ENCODE measurements at places on chromosomes 12 and 14. TPM values are rescaled to one million over a fixed set of nuclear protein-coding genes. Genes with fewer than 3 reads are reported as not detected.

GRCh38 chr14:75217508-75218206 is 41.2 kb upstream of the TMED10 start:
- no peak for DNase-seq

DNA sequence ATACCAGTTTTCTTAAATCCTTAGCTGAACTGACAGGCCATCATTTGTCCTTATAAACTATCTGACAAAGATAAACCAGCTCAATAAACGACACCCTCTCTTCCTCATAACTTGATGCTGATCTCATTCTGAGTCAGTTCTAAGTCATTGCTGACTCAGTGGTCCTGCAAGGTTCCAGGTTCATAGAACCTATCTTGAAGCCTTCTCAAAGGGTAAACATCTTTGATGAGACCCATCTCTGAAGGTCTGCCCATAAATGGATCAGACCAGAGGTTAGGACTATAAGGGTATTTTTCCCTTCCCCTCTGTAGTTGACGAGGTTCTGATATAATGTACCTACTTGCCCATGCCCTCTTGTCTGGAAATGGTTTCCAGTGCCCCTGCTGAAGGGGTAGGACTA is 11.9 kb downstream of the NAA25 start:
- DNase-seq = no peak

GRCh38 chr12:88958153-88958552 is 377.9 kb upstream of the KITLG start:
- DNase-seq = no peak

- DNase-seq = peak; percentile 60
These were observed 18.0 kb downstream of the TRAF3 start for GRCh38 chr14:102795060-102795925.

DNA sequence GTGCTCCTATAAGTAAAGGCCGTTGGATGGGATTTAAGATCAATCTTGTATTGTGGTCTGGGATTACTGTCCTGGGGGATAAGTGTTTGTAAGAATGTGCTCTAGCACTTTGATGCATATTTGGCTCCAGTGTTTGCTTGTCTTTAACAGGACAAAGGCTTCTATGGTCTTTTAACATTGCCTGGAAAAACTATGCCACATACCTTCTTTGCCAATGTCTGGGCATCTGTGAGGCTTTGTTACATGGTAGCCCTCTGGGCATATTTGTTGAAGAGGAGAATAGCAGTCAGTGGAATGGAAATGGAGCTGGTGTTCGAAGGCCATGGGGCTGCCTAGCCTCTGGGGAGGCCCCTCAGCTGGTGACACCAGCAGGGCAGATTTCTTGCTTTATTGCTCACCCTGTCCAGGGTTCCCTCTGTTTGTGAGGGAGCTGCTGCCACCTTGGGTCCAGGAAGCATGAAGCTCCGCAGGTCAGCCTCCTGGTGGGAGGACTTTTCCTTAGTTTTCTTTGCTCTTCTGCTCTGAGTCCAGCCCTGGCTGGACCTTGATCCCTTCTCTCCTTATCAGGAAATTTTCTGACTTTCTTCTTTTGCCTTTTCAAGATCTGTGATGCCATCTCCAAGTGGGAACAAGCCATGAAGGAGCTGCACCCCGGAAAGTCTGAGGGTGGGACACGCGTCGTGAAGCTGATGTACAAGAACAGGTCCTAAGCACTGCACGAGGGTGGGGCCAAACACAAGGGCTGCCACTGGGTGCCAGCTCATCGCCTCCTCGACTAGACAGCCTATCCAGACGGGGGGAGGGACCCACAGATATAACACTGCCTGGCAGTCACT is 19.5 kb downstream of the PIGH start:
- no peak for DNase-seq

GRCh38 chr12:131092901-131093603 is 139.3 kb downstream of the ADGRD1 start:
- no peak for DNase-seq

DNA sequence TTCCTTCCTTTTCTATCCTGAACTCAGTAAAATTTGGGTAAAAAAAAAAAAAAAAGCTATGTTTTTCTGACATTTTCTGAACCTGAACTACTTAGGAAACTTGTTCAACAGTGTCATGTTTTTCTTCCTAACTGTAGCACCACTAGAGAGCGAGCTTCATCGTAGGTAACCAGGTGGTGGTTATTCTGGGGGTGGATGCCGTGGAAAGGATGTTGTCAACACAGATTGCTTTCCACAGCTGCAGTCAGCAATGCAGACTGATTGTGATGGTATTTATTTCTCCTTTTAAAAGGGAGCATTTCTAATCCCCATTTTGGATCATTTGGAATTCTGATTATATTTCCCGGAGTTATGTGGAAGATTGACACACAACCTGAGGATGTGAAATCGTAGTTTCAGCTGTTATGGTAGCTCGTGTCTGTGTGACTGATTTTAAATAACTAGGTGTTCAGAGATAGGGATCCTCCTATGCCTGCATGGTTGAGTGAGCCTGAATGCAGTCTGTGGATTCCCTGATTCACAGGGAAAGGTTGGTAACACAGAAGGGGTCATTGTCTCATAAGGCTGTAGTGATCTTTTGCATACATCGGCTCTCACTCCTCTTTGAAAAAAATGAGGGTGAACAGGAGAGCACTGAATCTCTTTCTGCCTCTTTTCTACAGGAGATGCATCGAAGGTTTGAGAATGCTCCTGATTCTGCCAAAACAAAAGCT is 113.2 kb downstream of the ERC1 start:
- no peak for DNase-seq

DNA sequence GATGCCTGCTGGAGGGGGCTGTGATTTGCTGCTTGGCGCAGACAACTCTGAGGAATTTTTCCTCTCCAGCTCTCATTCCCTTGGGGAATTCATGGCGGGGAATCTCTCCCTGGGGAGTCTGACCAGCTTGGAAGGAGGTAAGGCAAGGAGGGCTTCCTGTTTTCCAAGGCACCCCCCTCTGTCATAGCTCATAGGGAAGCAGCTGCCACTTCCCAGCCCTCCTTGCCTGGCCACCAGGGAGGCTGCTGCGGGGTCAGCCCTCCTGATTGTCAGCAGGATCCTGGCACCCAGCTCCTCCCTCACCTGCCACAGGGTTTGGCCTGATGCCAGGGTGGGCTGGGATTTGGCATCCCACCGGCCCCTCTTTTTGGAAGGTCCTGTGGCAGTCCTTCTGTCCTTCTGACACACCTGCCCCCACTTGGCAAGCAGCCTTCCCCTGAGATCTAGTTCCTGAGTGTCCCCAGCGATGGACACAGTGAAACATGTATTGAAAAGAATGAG is 74.9 kb downstream of the TSPAN9 start:
- no peak for DNase-seq

DNA sequence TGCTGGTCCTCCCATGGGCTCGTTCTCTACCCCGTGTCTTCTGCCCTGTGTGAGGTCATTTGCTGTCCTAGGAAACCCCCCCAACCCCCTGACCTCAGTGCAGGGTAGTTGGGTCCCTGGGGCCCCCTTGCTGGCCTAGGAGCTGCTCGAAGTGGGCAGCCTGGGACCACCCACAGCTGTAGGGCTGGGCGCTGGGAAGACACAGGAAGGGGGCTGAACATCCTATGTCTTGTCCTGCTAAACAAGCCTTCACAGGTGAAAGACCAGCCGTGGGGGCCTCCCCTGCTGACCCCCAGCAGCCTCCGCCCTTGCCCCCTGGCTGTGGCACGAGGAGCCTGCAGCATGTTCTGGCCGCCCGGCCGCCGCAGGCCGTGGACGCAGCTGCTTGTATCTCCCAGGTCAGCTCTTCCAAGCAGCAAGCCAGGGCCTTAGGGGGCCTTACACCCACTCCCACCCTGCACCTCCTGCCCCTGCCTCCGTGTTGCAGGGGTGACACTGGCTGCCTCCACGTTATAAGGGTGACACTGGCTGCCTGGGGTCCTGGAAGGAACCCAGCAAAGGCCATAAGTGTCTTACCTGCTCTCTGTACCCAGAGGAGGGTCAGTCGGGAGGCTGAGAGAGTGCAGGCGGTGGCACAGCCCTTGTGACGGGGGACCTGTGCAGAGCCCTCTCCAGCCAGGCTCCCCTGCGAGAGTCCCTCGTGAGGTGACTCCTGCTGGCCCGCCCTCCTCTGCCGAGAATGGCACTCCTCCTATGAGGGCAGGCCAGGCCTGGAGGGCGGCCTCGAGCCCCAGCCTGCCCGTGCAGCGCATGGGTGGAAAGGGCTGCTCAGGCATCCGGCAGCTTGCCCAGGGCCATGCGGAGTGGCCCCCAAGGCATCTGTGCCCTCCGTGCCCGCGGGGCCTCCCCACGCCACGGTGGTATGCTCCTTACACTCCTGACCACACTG is 11.5 kb upstream of the TEX22 start:
- DNase-seq = no peak

GRCh38 chr12:47867495-47867941 is 37.3 kb downstream of the VDR start:
- no peak for DNase-seq

GRCh38 chr12:132327336-132328171 is 1.8 kb downstream of the GALNT9 start:
- no peak for DNase-seq

DNA sequence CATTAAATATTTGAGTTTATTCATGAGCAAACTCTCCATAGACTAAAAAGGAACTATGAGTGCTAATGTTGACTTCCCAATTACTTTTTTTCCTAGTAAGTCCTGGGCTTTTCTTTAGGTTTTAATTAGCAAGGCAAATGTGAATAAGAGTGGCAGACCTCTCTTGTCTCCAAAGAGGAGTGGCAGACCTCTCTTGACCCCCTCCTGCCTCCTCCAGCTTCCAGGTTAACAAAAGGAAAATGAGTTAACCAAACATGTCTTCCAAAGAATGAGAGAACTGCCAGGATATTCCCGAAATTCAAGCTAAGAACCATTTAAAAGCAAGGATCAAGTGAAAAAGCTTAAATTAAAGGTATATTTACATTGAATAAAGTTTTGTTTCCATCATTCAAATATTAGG is 253.2 kb downstream of the MDGA2 start:
- no peak for DNase-seq

DNA sequence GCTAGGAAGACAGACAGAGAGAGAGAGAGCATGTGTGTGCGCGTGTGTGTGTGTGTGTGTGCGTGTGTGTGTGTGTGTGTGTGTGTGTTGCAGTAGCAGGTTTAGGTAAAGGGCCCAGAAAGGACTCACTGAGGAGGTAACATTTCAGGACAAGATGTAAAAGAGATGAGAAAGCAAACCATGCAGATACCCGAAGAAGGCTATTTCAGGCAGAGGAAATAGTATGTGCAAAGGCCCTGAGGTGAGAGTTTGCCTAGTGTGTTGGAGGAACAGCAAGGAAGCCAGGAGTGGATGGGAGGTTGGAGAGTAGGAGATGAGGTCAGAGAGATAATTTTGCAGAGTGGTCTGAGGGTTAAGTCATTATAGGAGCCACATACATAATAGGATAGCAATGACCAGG is 754.3 kb upstream of the TBX3 start:
- DNase-seq = no peak

DNA sequence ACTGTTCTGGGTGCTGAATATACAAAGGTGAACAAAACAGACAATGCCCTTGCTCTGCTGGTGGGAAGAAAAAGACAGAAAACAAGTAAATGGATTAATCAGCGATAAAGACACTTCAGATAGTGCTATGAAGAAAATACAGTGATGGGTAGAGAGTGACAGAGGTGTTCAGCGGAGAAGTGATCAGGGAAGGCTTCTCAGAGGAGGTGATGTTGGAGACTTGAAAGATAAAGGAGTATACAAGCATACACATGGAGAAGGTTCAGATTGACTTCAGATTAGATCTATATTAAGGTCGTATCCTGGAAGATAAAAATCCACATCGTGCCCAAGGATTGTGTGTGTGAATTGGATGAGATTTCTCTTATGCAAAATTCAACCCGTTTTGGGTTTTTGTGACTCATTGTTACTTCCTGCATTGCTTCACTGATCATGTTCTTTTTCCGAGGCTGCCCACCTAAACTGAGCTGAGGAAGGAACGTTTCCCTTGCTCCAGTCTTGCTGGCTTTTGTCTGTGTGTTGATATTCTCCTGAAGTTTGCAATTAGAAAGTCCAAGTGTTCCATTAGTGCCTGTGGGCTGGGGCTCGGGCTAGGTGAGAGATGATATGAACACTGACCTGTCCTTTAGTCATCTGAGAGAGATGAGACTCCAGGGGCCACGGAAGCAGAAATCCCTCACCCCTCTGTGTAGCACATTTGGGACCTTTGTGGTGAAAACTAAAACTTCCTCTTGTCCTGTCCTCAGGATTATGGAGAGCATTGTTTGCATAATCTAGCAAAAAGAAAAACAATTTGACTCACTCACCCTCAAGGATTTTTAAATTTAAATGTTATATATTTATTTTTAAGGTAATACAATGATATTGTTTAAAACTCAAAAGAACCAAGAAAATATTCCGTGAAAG is 27.6 kb downstream of the PLXNC1 start:
- DNase-seq = no peak

DNA sequence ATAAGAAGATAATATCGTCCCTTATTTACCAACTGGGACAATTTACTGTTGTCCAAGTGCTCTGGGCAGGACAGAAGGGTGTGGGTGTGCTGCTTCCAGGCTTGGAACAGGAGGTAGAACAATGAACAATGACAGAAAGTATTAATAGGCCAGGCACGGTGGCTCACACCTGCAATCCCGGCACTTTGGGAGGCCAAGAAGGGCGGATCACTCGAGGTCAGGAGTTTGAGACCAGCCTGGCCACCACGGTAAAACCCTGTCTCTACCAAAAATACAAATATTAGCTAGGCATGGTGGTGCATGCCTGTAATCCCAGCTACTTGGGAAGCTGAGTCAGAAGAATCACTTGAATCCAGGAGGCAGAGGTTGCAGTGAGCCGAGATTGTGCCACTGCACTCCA is 2.5 kb downstream of the IFI27 start:
- no peak for DNase-seq

- DNase-seq = no peak
These were observed 88.5 kb upstream of the EVL start for GRCh38 chr14:99976681-99977080.

DNA sequence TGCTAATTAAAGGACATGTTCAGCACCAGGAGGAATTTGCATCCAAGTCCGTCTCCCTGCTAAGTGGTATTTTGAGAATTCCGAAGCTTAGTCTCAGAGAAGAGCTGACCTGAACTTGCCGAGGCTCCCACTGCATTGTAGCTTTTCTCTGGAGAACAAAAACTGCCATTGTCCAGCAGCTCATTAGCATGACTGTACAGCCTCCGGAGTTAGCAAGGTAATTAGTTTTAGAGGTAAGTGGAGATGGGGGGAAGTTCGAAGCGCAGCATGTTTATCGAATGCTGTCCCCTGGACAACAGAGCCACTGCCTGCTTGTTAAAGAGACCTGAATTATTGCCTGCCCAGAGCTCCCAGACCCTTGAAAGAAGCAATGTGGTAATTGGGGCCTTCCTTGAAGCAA is 160.3 kb upstream of the PELI2 start:
- no peak for DNase-seq

DNA sequence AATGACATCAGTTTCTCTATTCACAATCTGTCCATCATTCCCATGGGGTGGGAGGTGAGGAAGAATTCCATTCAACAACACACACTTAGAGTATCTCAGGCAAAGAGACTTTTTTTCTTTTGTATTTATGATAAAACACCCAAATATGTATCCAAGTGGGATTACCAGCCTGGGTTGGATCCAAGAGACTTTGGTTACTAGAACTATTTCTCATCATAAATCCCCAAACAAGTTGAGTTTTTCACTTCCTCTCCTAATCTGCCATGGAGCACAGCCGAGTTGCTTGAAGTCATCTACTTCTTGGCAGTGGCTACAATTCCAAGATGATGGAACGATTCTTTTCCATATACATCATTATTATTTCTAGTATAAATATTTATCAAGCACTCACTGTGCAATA is 209.2 kb upstream of the HMGA2 start:
- DNase-seq = peak; percentile 66

The NINJ2 gene
- 0.93 TPM for polyA plus RNA-seq

The CLEC1B gene
- 2.5 TPM for polyA plus RNA-seq

The RGS6 gene
- 2.9 TPM for polyA plus RNA-seq

The GOLGA3 gene
- 50.0 TPM for polyA plus RNA-seq

The SMCO3 gene
- polyA plus RNA-seq = 0.51 TPM

The PLBD2 gene
- polyA plus RNA-seq = 19.9 TPM

The MYBPC1 gene
- 1.5 TPM for polyA plus RNA-seq
